ENCODE measurements at places on chromosomes 5 and 9. TPM values are rescaled to one million over a fixed set of nuclear protein-coding genes. Genes with fewer than 3 reads are reported as not detected.
A peak's percentile ranks its signal among the peaks of the same experiment; 100 is the strongest.

DNA sequence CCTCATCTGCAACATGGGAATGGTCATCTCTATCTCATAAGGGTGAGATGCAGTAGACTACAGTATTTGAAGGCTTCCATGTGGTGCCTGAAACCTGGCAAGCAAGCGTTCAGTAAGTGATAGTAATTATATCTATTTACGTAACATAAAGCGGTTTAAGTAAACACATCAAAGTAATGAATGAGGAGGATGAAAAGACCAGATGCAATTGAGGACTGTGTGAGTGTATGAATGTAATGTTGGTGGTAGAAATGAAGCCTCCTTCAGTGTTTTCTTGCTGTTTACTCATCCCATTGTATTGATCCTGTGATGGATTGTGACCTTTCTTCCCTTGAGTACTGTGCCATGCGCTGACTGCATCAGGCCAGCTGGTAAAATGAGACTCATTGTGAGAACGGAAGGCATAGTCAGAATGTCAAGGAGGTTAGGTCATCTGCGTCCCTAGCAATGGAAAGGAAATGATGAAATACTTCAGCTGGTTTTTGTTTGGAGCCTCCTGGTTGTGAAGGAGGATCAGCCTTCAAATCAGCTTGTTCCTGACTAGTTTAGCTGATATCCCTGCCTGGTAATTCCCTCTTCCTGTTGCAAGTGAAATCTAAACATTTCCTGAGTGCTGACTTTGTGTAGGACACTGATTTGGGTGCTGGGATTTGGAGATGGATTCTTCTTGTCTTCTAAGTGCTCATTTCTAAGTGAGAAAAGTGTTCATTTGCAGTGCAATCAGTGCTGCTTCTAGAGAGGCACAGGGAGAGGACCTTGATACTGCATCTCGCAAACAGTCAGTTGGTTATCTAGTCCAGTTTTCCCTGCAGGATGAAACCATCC, 35.6 kb downstream of the TNFSF8 start:
- no peak for DNase-seq

DNA sequence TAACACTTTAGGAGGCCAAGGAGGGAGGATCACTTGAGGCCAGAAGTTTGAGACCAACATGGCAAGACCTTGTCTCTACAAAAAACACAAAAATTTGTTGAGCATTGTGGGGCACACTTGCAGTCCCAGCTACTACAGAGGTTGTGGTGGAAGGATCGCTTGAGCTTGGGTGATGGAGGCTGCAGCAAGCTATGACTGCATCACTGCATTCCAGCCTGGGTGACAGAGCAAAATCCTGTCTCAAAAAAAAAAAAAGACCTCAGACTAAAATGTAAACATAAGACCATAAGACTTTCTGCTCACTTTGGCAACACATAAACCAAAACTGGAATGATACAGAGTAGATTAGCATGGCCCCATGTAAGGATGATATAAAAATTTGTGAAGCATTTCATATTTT, 24.6 kb upstream of the NANS start:
- DNase-seq = no peak

Gene F2R
- 4.6 TPM for total RNA-seq

DNA sequence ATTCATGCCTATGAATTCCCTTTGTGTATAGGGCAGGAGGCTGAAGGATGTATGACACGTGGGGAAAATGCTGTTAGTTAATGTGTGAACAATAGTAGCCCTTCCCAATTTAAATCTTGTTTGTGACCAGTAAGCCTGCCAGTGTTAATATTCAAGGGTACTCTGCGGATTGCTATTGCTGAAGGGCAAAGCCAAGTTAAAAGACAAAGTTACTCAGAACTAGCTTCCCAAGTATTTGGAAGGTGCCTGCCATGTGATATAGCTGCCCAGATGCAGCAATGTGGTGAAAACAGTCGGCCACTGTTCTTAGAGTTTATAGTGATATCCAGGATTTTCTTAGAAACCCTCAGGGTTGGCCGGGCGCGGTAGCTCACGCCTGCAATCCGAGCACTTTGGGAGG, 34.6 kb downstream of the MARVELD2 start:
- no peak for DNase-seq

GRCh38 chr5:134458234-134459009, 46.7 kb upstream of the CDKN2AIPNL start:
- DNase-seq = no peak

Gene PRKAA1
- 89.7 TPM for total RNA-seq

- no peak for DNase-seq
Measured at GRCh38 chr5:162683284-162683683, 615.7 kb downstream of the GABRG2 start.

GRCh38 chr5:167998148-167998767, 293.2 kb upstream of the WWC1 start:
- no peak for DNase-seq

Gene FAM163B
- 3.8 TPM for total RNA-seq

Gene ZDHHC11B
- 0.41 TPM for total RNA-seq

GRCh38 chr5:38796742-38797108, 49.1 kb upstream of the OSMR start:
- no peak for DNase-seq

Gene SLC25A2
- 1.2 TPM for total RNA-seq

Gene WWC1
- total RNA-seq = 37.0 TPM

- DNase-seq = no peak
Measured at GRCh38 chr9:81578606-81579005, 110.7 kb downstream of the TLE1 start.

DNA sequence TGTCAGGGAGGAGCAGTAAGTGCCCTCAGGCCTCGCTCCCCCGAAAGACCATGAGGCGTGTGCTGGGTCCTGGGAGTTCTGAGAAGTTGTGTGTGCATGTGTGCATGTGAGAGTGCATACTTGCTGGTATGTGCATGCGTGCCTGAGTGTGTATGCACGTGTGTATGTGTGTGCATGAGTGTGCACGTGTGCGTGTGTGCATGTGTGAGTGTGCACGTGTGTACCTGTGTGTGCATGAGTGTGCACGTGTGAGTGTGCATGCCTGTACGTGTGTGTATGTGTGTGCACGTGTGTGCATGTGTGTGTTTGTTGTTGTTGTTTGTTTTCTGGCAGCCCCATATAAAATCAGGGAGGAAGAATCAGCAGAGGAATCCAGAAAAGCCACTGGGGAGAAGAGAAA, 426.7 kb downstream of the IRX2 start:
- no peak for DNase-seq

DNA sequence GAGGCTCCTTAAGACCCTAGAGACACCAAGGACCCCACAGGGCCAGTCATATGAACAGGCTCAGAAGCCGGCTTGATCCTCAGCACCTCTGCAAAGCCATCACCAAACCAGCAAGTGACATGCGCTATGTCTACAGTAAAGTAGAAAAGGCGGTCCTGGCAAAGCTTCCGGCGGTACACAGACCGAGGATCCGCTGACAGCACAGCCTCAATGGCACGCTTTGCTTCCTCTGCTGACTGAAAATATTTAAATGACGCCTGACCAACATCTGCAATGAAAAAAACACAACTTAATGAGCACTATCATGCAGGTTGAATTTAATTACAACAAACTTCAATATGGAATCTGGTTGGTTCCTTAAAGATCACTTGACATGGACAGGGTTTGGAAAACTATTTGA, 17.6 kb downstream of the TRMO start:
- peak; percentile 58 for DNase-seq

GRCh38 chr9:113511856-113512761, 48.6 kb downstream of the RGS3 start:
- peak; percentile 62 for DNase-seq

DNA sequence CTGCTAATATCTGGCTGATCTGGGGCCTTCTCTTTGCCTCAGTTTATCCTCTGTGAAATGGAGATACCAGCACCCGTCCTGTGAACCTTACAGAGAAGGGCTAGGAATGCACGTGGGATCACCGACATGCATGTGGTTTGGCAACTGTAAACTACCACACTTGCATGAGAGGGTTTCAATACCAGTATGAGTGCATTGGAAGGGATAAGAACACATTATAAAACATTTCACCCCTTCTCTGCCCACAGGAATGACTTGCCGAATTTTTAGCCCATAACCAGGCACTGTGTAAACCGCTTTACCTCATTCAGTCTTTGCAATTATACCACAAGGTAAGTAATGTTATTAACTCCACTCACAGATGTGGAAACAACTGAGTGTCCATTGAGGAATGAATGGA, 8.9 kb upstream of the RAB14 start:
- DNase-seq = no peak

GRCh38 chr5:159440235-159440634, 109.9 kb upstream of the IL12B start:
- no peak for DNase-seq

DNA sequence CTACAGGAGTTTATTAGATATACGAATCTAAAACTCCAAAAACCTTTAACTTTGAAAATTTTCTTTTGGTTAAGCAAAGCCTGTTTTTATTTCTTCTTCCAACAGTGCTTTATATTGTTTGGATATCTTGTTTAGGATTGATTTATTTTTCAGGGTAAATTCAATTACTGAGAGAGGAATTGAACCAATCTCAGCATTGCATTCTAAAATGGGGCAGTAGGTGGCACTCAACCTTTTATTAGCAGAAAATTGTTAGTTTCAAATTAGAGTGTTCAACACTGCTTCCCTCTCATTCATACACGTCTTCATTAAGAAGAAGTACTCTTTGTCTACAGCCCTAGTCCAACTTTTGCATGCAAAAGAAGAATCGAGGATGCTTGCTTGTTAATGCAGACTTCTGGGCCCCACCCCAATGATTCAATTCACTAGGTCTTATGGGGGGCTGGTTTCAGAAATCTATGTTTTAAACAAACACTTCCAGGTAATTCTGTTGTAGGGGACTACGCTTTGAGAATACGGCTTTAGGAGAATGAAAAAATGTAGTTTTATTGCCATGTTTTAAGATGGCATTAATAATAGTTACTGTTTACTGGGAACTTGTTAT, 26.6 kb downstream of the MRPL22 start:
- no peak for DNase-seq

Gene LMAN2
- 139 TPM for total RNA-seq

- DNase-seq = peak; percentile 22
Measured at GRCh38 chr9:93646640-93647178, 70.3 kb downstream of the PHF2 start.

DNA sequence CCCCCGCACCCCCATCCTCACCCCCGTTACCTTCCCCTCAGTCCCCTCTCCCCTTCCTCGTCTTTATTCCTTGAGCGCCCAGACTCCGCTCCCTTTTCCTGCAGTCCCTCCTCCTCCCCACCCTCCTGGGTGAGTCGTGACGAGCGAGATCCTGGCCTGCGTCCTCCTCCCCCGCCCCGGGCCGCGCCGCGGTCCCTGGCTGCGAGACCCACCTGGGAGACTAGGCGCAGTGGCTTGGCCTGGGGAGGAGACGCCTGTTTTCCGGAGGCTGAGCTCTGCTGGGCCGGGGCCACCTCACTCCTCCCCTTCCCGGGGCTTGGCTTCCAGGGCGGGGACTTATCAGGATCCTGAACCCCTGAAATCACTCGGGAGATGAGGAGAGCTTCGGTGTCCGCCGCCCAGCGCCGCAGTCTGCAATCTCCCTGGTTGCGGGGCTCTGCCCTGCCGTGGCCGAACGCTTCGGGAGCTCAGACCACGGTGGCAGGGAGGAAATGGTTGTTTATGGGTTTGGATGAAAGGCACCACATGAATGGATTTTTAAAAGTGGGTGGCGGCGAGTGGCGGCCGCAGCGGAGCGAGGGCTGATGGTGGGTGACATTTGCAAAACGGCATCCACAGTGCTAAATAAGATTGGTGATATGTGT, 984 bp downstream of the STXBP1 start:
- peak; percentile 53 for DNase-seq

GRCh38 chr5:60219921-60220320, 326.4 kb upstream of the PDE4D start:
- DNase-seq = no peak

Gene GDF9
- total RNA-seq = 0.36 TPM

GRCh38 chr9:115533511-115533910, 415.6 kb upstream of the TNC start:
- no peak for DNase-seq

Gene ACSL6
- 3.8 TPM for total RNA-seq

Gene SLC34A3
- not detected for total RNA-seq

Gene ATP6V0E1
- total RNA-seq = 190 TPM

Gene GRIA1
- total RNA-seq = not detected

Gene DND1
- 1.1 TPM for total RNA-seq

DNA sequence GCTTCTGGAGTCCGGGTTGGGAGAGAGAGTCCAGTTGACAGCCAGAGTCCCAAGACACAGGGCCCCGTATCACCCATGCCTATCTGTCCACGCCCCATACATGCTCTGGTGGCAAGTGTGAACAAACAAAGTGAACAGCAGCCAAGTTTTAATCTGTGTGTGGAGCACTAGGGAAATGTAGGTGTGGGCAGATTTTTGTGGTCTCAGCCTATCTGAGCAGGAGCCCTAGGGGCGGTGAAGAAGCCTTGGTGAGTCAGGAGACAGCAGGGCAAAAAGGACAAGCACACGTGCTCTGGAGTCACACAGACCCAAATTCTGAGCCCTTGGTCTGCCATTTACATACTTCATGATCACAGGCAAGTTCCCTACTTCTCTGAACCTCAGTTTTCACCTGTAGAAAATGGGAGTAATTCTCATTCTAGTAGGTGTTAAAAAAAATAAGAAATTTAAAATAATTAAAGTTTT, 23.2 kb downstream of the EGR1 start:
- no peak for DNase-seq

Gene SAPCD2
- 6.0 TPM for total RNA-seq

- DNase-seq = no peak
Measured at GRCh38 chr5:128681764-128682592, 143.9 kb upstream of the FBN2 start.

Gene PDE6A
- 3.4 TPM for total RNA-seq

DNA sequence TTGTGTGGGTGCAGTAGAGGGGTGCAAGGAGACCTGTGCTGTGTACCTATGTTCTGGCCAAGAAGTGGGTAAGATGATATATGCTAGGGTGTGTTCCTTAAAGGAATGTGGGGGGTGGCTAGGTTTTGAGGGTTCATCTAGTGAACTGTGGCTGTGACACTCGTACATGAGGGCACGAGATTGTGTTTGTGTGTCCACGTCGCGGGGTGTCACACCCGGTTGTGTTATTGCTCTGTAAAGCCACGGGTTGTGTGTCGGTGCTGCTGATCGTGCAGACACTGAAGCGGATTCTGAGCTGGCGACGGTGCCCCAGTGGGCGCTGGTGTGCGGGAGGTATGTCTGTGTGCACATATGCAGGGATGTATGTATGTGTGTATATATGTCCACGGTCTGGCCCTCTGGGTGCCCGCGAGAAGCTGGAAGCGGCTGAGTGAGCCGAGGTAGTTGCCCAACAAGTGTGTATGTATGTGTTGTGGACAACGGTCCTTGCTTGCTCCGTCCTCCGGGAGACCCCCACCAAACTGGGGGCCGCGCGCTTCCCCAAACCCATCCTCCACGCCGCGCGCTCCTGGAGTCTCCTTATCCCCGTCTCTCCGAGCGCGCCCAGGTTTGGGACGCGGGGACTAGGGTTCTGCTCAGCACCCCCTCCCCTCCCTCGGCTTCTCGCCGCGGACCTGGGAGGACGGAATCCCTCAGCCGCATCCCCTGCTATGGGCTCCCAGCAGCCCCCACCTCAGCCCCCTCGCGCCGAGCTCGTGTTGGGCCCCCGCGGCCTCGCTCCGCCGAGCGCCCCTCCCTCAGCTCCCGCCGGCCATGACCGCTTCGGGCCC, 639 bp downstream of the PCDH1 start:
- peak; percentile 59 for DNase-seq

- DNase-seq = peak; percentile 97
Measured at GRCh38 chr9:127734747-127735529, at the start of gene TOR2A. Gene TOR2A (minus strand): TSS chr9:127735294. CDS start chr9:127735270, 24 bp downstream.

Gene MCTP1
- total RNA-seq = 6.8 TPM

- DNase-seq = no peak
Measured at GRCh38 chr5:120098902-120099535, 365.1 kb upstream of the PRR16 start.

GRCh38 chr5:170791325-170791954, 7.9 kb downstream of the GABRP start:
- DNase-seq = peak; percentile 73

Data from mucosa of descending colon (tissue), 3 donors.